ENCODE measurements at places on chromosomes 5 and 9.

DNA sequence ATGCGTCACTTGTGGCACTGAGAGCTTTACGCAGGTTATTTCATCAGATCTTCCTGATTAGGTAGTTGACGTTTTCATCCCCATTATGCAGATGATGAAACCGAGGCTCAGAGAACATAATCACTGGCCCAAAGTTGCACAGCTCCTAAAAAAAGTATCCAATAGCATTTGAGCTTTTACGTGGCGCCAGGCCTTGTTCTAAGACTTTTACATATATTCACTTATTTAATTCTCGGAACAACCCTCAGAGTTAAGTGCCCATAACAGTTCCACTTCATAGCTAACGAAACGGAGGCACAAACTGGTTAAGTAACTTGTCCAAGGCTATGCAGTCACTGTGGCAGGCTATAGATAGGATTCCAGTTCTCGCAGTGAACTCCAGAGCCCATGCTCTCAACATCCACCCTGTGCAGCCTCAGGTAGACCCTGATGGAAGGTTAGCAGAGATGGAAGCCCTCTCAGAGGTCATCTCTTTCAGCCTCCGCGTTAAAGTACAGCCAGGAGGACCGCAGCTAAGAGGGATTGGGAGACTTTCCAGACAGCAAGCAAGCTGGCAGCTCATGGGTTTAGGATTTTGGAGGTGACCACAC, 39.3 kb downstream of the AMBP start:
- no peak for DNase-seq

GRCh38 chr9:104240890-104241289, 146.8 kb downstream of the SMC2 start:
- no peak for DNase-seq

DNA sequence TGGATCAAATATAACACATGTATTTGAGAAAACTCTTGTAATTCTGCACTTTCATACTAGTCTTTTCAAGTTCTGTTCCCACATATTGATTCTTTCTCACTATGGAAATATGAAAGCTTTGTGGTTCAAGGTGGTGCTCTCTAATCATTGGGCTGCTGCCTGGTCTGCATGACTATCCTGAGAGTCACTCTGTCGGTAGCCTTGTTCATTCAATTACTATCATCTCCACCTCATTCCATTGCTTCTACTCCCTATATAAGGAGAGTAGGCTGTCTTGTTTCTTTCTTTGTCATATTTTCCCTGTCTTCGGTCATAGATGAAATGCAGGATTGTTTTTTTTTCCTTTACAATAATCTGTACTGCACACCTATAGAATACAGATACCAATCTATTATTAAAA, 341.4 kb upstream of the ACTBL2 start:
- no peak for DNase-seq

DNA sequence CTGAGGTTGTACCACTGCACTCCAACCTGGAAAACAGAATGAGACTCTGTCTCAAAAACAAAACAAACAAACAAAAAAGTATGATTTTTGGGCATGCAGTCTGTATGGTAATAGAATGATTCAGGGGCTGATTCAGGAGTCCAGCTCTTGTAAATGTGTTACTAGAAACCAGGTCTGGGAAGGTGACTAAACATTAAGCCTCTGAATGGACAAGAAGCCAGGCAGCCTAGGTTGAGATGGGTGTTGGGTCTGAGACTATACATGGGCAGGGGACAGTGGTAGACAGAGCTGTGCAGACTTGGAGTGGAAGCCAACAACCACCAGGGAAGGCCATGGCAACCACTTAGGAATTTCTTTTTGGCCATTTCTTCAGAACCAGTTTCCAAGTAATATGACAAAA, 64.9 kb upstream of the TLE1 start:
- DNase-seq: no peak

- DNase-seq: no peak
Measured at GRCh38 chr9:79185866-79186265, 385.9 kb upstream of the TLE4 start.

DNA sequence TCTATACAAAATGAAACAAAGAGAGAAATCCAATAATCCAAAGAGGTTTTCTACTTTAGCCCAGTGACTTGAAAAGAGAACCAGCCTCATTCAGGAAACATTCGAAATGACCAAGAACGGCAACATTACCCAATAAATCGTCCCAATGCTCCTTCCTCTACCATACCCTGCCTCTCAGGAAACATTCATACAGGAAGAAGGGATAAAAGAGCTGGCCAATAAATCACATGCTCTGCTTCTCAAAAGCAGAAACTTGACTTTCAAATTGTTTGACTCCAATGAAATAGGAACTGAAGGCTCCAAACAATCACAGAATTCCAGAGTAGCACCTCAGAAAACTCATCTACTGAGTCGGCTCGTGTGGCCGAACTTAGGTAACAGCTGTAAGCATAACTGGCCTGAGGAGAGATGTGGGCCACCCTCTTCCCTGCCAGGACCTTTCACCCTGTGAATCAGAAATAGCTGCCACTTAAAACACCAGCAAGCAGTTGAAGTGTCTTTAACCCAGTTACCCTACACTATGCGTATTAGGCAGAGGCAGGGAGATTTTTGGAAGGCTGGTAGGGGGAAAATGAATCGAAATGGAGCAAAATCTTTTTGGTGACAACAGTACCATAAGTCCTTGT, 14.6 kb downstream of the ARL15 start:
- DNase-seq: no peak

DNA sequence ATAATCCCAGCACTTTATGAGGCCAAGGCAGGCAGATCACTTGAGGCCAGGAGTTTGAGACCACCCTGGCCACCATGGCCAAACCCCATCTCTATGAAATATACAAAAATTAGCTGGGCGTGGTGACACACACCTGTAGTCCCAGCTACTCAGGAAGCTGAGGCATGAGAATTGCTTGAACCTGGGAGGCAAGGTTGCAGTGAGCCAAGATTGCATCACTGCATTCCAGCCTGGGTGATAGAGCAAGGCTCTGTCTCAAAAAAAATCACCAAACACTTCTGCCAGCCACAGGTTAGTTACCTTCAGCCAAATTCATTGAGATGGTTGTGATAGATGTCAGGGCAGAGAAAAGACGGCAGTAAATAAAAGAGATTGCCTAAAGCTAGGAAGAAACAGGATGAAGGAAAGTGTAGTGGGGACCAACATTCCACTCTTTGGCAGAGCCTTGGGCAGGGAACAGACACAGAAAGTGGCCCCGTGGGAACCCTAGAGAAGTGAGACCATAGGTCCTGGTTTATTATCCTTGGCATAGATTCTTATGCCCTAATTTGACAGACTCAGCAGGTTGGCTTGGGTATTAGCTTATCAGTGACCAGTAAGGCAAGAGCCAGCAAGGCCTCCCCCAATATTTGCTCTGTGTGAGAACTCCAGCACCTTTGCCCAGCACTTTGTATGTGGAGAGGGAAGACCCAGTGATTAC, 5.5 kb upstream of the CEP120 start:
- DNase-seq: no peak

Measured in iPS DF 6.9 (cell line).